ENCODE measurements at places on chromosomes 2 and 18.

GRCh38 chr2:128501700-128502099, 183.0 kb upstream of the HS6ST1 start:
- no peak for DNase-seq

DNA sequence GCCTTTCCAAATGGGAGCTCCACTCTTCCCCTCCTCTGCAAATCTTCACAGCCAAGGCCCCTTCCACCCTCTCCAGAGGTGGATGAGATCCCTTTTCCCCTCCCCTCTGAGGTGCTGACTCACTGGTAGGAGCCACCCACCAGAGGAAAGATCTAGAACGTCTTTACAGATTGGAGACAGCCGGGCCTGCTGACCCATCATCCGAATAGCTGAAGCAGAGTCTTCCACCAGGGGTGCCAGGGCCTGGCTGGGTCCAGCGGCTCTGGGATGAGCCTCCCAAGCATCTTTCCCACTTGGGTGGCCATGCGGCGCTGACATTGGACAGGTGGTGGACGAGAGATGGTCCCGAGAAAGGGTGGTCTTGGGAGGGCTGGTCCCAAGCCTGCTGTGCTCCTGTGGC, 9.0 kb downstream of the ERFE start:
- peak; percentile 43 for DNase-seq

DNA sequence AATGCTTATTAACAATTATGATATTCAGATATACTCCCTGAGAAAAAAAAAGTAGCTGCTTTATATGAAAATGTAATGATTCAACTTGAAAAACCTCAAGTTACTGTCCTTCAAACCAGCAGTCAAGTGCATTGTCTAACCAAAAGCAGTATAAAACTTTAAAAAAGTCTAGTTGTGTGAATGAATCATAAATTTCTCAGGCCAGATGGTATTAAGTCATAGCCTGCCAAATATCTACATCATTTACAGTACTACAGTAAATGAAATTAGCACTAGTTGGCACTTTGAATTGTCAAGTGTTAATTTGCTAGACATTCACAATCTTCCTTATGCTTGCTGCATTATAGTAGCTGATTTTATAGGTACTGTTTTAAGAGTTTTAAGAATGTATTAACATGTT, 85.9 kb downstream of the CBLN2 start:
- DNase-seq: no peak

DNA sequence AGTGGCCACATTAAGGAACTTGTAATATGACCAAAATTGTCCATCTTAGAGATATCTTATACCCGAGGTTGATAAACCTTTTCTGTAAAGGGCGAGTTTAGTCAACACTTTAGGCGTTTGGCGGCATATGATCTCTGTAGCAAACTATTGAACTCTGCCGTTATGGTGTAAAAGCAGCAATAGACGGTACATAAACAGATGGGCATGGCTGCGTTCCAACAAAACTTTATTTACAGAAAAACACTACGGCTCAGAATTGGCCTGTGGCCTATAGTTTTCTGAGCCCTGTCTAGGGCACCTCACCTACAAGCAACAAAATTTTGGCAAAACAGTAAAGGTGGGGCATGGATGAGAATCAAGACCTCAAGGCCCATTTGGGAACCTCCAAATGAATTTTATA, 121.9 kb upstream of the HAAO start:
- no peak for DNase-seq

GRCh38 chr2:74577448-74577847, 22.9 kb downstream of the DOK1 start:
- DNase-seq: peak; percentile 64

- DNase-seq: peak; percentile 65
Measured at GRCh38 chr18:23194155-23194996, 59.1 kb downstream of the CABLES1 start.

Measured in IMR-90 (cell line).